DMS53 (cell line): ENCODE measurements at places on chromosomes 4 and X.

DNA sequence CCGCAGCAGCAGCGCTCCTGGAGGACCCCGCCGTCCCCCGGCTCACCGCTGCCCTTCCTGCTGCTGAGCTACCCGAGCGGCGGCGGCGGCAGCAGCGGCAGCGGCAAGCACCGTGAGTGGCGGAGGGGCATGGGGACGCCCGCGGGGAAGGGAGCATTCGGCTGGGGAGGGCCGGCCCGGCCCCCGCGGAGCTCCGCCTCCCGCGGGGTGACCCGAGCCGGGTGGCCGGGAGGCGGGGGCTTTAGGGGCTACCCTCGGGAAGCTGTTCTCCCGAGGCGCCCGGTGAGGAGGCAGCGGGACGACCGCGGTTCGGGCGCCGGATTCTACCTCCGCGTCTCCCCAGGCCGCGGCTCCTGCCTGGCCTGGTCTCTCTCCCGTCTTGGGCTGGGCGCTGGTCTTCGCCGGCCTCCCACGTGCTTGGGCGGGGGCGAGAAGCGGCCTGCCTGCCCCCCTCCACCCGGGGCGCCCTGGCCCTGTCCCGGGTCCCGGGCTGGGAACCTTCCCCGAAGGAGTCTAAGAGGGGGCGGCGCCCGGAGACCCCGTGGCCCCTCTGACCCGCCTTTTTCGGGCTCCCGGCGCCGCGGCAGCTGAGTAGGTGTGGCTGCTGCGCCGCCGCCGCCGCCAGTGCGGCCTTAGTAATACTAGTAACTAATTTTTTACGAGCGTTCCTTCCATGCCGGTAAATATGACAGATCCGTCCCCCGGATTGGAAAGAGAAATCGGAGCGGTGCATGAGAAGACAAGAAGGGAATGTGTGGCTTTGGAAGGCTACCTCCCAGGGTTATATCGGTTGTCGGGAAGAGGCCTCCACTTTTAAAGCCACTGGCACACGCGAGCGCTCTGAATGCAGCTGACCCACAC lies 16.4 kb upstream of the RUFY3 start:
- peak; percentile 78 for DNase-seq

DNA sequence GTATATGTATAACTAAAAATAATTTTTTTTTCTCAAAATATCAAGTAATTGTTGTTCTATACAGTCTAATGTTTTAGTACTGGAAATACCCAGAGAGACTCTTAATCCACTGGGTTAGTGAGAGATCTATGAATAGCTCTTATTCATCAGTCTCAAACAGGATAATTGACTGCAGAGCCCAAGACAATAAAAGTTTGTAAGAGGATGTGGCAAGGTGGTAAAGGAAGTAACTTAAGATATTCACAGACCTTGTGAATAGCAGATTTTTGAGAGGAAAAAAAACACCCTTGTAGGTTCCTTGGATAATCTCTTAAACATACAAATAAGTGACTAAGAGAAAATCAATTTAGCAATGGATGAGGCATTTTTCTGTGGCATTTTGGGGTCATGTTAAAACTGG lies 210.9 kb upstream of the FAM241A start:
- no peak for DNase-seq

GRCh38 chrX:45774961-45775360 lies 574.3 kb upstream of the DIPK2B start:
- no peak for DNase-seq

DNA sequence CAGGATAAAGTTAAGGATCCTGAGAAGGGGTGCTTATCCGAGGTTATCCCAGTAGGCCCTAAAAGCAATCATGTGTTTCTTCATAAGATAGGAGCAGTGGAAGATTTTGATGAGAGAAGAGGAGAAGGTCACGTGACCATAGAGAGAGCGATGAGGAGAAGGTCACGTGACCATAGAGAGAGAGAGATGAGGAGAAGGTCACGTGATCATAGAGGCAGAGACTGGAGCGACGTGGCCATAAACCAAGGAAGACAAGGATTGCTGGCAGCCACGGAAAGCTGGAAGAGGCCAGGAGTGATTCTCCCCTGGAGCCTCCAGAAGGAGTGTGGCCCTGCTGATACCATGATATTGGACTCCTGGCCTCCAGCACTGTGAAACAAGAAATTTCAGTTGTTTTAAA lies 38.4 kb upstream of the ZNF518B start:
- DNase-seq, result no peak

DNA sequence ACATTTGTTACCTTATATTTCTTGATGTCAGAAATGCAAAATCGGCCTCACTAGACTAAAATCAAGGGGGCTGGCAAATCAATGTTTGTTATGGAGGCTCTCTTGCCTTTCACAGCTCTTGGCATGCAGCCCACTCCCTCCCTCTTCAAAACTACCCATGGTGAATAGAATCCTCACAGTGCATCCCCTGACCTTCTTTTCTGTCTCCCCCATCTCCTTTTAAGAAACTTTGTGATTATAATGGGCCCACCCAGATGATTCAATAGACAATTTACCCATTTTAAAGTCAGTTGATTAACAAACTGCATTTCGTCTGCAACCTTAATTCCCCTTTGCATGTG lies 184.0 kb downstream of the PCDH7 start:
- no peak for DNase-seq

DNA sequence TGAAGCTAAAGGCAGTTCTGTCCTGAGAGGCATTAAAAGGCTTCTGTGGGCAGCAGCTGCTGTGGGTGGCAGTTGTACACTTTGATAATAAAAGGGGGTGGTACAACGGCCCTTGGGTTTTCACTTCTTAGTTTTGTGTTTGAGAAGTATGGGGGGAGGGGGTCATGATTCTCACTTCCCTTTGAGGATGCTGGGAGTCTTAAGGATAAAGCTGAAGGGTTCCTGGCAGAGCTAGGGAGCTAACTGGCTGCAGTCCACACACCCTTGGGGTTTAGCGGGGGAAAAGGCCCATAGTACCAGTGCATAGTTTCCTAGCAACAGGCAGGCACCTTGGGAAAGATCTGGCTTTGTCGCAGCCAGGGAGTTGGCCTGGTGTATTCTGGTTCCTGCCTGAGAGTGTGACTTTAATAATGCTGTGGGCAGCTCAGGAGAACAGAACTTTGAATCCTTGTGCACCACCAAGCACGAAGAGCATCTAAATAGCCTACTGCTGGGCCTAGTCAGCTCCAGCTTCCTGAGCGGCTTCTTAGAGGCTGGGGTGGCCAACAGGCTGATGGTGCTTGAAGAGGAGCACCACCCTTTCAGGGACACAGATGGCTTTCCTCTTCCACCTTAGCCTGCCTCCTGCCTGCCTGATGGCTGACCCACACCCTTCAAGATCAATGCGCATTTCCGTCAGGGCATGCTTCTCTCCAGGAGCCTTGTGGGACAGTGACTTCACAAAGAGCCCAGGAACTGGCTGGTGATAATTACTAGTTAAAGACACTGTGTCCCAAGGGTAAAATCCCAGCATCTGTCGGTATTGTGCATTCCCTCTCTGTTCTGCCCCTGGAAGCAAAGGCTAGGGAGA lies 12.5 kb downstream of the ZBTB33 start:
- DNase-seq, result no peak

GRCh38 chrX:136635235-136635634 lies 12.7 kb upstream of the CD40LG start:
- DNase-seq, result no peak

DNA sequence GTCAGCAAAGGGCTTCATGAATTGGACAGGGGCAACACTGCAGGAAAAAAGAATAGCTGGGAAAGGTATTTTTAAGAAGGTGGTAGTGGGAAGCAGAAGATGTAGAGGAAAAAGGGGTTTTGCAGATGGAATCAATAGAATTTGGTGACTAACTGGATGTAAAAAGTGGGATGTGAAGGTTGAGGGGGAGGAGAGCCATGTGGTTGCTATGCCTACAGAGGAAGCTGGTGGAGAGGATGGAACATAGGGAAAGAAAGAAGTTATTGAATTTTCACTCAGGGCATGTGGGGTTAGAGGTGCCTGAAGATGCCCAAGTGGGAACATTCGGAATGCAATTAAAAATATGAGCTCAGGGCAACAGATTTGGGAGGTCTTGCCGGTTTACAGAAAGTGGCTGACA lies 33.0 kb downstream of the REELD1 start:
- no peak for DNase-seq

- peak; percentile 92 for DNase-seq
These were observed 4.5 kb upstream of the CXCR3 start for GRCh38 chrX:71622576-71623450.

DNA sequence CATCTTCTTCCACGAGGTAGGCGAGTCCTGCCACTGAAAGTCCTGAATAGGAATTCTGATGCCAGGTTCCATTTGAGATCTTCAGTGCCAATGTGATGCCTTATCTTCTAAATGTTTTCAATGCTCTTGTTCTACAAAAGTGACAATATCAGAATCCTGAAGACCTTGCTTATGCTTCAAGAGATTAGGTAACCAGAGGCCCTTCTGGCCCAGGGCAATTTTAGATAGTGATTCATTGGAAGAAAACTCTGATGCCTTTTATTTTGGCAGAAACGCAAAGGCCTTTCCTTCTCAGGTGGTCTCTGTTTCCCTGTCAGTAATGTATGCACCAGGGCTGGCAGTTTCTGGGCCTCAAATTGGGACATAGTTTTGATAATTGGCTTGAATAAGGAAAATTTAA lies 144.8 kb downstream of the CEP135 start:
- no peak for DNase-seq

DNA sequence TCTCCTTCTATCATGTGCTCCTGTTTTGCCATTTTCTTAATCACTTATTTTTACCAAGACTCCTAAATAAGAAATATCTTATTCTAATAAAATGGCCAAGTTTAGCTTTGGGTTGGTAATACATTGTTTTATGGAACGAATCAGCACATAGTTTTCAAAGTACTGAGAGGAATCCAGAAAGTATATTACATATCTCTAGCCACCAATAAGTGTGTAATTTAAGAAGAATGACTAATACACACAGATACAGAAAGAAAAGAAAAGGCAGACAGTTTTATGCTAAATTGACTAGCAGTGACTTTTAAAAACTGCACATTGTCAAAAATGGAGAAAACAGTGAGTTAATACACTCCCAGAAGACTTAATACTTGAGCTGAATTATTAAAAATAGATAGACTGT lies 167.0 kb upstream of the IL15 start:
- DNase-seq, result no peak
